ENCODE measurements at places on chromosomes 7 and 10.

DNA sequence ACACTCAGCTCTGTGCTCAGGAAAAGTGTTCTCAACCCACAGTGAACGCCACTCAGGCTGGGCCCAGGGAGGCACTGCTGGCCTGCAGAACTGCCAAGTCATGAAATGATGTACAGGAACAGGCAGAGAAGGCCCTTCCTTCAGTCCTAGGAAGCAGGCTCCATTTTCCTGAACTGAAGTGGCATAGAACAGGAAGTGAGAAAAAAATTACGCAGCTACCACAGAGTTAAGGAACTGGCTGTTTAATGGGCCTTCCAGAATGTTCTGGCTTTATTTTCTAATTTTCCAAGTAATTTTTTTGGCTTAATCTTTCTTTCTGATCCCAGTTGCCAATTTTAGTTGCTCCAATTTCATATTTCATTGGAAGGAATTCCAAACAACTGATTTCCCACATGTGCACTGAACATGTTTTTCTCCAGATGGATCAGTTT, 39.3 kb downstream of the LRRC18 start:
- no peak for DNase-seq

DNA sequence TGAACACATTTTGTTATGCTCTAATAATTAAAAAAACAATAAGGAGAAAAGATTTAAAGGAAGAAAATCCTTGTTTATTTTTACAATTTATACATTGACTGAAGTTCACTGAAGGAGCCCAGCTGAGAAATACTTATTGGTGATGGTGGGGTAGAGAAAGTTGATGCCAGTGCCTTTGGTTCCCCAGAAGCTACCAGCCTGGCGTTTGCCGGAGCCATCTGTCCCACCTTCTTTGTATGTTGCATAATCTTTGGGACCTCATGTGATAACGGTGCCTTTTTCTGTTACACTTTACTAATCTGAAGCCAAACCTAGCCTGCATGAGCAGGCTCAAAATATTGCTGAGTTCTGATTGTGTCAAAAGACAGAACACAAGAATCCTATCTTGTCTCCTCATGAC, 22.7 kb downstream of the ZNF365 start:
- no peak for DNase-seq

DNA sequence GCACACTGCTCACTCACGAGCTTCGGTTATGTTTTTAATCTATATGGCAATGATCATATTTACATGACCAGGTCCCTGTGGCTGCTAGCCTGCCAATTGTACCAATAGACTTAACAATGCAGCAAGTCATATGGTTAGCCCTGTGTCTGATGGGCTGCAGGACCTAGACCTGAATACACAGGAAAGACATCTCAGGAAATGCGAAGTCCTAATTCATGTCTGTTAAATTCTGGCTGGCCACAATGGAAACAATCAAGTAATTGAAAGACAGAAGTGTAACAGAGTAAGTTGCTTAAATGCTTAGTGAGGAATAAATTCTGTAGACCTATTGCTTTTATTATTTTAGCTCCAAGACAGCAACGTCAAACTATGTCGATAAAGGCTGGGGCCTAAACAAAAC, 112.4 kb upstream of the FZD8 start:
- DNase-seq = no peak

DNA sequence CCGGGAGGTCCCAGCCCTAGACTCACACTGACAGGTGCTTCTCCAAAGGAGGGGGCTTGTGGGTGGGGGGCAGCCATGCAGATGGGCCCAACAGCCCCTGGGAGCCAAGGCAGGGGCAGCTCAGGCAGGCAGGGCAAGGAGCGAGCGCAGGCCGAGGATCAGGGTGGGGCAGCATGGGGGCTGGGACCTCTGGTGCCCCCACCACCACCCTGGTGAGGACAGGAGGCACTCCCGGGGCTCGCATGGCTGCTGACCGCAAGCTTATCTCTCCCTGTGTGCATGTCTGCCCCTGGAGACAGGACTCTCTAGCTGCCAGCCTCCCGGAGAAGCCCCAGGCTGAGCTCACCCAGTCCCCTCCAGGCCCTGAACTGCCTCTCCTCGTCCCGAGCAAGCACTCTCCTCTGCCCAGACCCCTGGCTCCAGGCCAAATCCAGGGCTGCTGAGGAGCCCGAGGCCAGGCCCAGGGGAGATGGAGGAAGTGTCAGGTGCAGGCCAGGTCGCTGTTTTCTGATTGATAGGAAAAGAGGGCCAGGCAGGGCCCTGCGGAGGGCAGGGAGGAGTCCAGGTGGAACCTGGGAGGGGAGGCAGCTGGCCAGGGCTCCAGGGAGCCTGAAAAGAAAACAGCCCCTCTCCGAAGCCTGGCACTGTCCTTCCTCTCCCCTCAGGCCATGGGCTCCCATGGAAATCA, 39.0 kb downstream of the PDGFA start:
- no peak for DNase-seq

- no peak for DNase-seq
Observed at GRCh38 chr7:6012355-6013104, 3.5 kb downstream of the AIMP2 start.

DNA sequence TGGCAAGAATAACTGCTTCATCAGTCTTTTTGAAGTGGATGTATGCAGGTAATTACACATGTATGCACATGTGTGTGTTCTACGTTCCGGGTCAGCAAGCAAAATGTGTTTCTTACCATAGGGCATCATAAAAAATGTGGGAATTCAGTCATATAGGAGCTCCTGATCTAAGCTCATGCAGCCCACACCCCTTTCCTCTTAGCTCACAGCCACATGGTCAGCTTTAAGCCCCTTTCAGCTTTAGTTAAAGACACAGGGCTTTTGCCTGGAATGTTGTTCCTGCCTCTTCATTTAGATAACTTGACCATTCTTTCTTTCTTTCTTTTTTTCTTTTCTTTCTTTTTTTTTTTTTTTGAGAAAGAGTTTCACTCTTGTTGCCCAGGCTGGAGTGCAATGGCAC, 258.1 kb downstream of the RPS24 start:
- DNase-seq = no peak

DNA sequence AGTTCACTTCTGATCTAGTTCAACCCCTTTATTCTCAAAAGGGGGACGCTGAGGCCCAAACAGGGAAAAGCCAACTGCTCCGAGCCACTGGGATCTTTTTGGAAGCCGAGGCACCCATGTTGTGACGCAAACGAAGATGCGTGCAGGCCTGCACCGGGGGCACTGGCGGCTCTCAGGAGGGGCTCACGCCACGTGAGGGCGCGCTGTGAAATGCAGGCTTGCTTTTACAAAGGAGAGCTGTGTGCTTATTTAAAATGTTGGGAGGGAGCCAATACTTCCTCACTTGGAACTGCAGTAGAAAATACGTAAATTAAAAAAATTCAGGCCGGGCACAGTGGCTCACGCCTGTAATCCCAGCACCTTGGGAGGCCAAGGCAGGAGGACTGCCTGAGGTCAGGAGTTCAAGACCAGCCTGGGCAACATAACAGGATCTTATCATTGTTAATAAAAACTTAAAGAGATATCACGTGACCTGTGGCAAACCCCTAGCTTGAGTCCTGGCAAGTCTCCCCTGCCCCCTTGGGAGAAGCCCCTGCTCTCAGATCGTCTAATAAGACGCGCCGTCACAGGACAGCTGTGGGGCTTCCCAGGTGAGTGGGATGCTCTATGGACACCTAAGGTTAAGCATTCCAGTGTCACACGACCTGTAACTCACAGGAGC, 16.3 kb downstream of the BRI3 start:
- DNase-seq = no peak

- no peak for DNase-seq
Observed at GRCh38 chr7:2278026-2278425, 36.0 kb downstream of the NUDT1 start.

GRCh38 chr7:102061981-102062390, 224.7 kb upstream of the SH2B2 start:
- DNase-seq = no peak

GRCh38 chr10:5271526-5271925, 74.9 kb downstream of the AKR1C4 start:
- DNase-seq = no peak

DNA sequence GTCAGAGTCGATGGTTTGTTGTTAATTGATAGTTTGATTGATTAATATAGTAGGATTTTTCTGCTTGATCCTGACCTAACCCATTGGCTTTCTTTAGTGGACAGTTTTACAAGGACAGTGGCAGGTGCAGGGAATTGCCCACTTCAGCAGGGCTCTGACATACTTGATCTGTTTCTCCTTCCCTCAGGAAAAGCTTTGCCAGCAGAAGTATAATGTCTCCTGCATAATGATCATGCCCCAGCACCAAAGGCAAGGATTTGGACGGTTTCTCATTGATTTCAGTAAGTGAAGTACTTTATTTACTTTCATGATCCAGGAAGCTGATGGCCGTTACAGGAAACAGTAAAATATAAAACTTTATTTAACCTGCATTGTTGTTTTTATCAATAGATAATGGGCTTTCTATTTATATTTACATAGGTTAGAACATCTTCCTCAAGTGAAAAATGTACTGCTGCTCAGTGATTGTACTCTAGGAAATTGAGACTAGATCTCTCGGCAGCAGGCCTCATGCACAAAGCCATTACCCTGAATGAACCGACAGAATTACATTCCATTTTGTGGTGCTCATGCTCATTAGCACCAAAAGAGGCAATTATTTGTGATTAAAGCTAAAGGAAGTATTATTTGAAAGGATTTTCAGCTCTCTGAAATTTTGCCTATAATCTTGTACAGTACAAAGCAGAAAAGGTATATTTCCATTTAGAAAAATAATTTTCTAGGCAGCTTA, 122.5 kb upstream of the SAMD8 start:
- no peak for DNase-seq

DNA sequence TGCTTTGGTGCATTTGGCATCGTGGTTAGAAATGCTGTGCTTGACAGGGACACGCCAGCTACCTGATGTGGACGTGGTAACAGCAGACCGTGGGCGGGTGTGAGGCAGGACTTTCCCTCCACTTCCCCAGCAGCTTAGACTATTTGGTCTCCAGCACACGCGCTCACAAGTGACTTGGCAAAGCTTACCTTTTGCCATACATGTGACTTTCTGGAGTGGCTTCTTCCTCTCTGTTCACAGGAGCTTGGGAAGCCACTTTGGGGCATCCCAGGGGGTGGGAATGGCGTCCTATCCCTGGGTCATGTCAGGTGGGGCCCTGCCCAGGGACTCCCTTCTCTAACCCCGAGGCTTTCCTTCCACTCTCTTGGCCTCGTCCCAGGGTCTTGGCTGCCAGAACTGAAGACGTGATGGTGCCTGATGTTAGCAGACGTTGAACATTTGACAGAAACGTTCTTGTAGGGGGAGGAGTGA, 228.7 kb upstream of the KLF6 start:
- no peak for DNase-seq

GRCh38 chr7:150803161-150803860, 2.7 kb downstream of the TMEM176A start:
- no peak for DNase-seq

DNA sequence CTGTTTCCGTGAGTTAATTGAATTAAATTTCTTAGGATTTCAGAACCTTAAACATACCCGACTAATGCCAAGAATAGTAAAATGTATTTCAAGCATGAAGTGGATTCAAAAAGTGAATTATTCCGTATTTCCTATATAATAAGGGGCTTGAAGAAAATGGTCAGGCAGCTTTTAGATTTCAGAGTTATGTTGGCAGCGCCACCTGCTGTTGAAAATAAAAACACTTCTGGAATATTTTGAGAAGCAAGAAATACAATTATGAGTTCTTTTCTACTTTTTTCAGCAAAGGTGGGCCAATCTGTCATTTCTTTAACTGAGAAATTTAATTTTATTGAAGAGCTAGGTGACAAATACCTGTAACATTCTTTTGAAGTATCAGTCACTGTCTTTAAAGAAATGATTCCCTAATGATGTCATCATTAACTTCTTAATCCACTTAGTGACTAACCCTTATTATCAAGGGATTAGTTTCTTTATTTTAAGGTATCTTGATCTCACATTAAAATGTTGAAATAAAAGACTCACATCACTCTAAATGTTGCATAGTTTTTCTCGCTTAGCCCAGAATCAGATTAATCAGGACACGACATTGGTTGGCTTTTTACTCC, 36.6 kb upstream of the AGR3 start:
- DNase-seq = no peak

- no peak for DNase-seq
Observed at GRCh38 chr7:142487124-142487523, 229.3 kb upstream of the PRSS58 start.

DNA sequence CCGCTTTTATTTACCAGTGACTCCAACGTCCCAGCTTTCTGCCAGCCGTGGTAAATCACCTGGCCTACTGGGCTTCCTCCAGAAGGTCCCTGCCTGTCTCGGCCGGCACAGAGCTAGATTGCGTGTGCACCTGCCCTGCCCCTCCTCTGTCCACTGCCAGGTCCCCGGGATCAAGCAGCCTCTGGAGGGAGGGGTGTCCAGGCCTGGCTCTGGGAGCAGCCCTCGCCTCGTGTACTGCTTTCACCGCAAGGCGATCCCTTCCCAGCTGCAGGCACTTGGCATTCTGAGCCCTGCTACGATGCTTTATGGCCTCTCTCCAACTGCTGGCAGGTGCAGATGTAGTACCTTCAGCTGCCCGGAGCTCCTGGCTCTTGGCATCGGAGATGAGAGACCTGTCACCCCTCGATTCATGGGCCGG, 7.4 kb downstream of the SLC29A3 start:
- DNase-seq = no peak

DNA sequence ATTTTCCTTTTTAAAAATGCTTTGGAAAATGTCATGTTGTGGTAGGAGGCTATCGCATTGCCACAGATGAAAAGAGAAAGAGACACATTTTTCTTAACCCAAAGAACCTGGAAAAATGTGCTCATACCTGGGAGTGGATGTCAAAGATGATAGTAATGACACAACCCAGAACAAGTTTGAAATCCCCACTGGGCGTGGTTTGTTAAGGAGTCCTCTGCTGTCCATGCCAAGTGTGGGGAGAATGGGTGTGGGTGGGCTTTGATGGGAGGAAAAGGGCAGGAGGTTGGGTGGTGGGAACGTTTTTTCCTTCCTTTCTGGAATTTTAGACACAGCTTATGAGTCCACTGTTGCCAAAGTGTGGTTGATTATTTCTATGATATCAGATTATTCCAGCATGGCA, 10.9 kb downstream of the OPTN start:
- DNase-seq = no peak

DNA sequence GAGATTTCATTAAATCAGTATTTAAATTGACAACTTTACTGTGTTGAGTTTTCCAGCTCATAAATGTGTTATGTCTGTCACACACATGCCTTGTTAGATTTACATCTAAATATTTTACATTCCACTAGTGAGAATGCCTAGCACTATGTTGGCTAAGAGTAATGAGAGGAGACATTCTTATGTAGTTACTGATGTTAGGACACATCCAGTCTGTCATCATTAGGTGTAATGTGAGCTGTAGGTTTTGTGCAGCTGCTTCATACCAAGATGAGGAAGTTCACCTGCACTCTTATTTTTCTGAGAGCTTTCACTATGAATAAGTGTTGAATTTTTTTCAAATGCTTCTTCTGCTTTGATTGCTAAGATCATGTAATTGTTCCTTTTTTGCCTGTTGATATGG, 218.0 kb upstream of the IGFBP3 start:
- no peak for DNase-seq

All from stimulated activated CD8-positive, alpha-beta memory T cell treated with anti-CD3 and anti-CD28 coated beads, Interleukin-4, amount 100 ng/mL, for 1 hour (primary cell).